Upper lobe of right lung (tissue), 1 donor: ENCODE measurements at places on chromosomes 2 and 18.

DNA sequence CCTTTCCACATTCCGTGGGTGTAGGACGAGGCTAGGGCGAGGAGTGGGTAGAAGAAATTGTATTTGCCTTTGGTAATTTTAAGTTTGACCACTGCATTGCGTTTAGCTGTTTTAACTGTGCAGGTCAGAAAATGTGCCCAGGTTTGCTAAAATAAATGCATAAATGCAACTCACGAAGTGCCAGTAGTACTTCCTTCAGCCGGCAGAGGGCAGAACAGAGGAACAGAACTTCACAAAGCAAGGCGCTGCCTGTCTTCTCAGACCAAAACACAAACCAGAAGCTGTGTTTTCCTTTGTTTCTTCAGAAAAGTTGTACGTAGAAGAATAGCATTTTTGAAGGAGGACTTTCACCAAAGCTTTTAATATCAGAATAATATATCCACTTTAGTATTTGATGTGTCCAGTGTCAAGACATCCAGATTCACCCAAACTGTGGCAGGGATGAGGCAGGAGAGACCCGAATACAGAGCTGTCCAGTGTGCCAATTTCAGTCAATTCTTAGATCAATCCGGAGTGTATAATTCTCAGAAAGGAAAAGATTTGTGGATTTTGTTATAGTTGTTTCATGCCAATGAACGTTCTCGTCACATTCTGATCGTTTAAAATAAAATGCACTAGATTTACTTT, 348.6 kb downstream of the DLGAP1 start:
- no peaks in the 10 kb centered on the region for H3K4me1 ChIP-seq
- no peak overlapping the region for H3K27ac ChIP-seq
- no peaks in the 10 kb centered on the region for H3K27me3 ChIP-seq
- DNase-seq, result no peak
- H3K36me3 ChIP-seq, result no peaks in the 10 kb centered on the region

- H3K27ac ChIP-seq, result peak within 1 kb of the TSS; percentile 85
- peak within 1 kb of the TSS; percentile 57 for H3K4me3 ChIP-seq
- H3K27me3 ChIP-seq, result no peaks in the 10 kb centered on the region
Observed at GRCh38 chr18:31102025-31102684, at the start of gene DSC2. TSS of gene DSC2 (minus strand) at chr18:31102421. CDS start at chr18:31101971, 450 bp downstream.

DNA sequence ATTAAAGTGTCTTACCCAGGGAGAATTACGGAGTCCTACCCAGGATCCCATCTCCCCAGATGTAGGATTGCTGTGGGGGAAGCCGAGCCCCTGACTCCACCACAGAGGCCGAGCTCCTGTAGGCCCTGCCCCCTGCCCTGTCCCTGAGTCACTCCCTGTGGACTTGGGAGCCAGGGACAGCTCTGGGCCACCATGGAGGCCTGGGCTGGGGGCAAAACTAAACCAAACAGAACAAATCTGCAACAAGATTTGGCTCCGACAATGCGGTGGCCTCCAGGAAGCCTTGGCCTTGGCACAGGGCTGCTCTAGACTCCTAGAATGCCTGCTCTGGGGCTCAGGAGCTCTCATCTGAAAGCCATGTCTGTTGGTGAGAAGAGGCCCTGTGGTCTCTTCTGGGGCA, 99.3 kb upstream of the PXDN start:
- H3K27me3 ChIP-seq, result no peaks in the 10 kb centered on the region
- peak; percentile 22 for DNase-seq
- no peaks in the 10 kb centered on the region for H3K4me1 ChIP-seq
- no peak overlapping the region for H3K27ac ChIP-seq
- no peaks in the 10 kb centered on the region for H3K36me3 ChIP-seq
- H3K4me3 ChIP-seq, result no peak overlapping the region

GRCh38 chr2:62469114-62469513, 36.9 kb downstream of the TMEM17 start:
- H3K27ac ChIP-seq, result no peak overlapping the region
- H3K4me1 ChIP-seq, result peaks cover 27% of the 10 kb centered on the region
- no peaks in the 10 kb centered on the region for H3K27me3 ChIP-seq
- H3K4me3 ChIP-seq, result no peak overlapping the region
- no peaks in the 10 kb centered on the region for H3K36me3 ChIP-seq
- DNase-seq, result no peak

DNA sequence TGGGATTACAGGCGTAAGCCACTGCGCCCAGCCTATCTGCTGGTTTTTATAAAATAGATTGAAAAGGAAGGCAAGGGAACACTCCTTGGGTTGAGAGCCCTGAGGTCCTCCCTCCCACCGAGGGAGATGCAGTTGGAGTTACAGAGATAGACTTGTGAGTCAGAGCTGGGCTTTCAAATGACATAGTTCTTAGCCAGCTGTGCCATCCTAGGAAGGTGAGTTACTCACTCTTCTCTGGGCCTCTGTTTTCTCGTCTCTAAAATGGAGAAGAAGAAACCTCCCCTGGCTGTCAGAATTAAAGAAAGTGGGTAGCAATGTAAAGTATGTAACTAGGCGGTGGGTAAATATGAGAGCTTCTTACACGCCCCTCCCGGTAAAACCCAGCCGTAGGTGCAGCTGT, 2.4 kb downstream of the LRRFIP1 start:
- no peaks in the 10 kb centered on the region for H3K27me3 ChIP-seq
- peaks cover 30% of the 10 kb centered on the region for H3K4me1 ChIP-seq
- no peak overlapping the region for H3K4me3 ChIP-seq
- DNase-seq, result no peak
- H3K36me3 ChIP-seq, result no peaks in the 10 kb centered on the region
- no peak overlapping the region for H3K27ac ChIP-seq

GRCh38 chr2:64737547-64737946, 83.8 kb upstream of the SERTAD2 start:
- H3K27me3 ChIP-seq, result no peaks in the 10 kb centered on the region
- H3K36me3 ChIP-seq, result no peaks in the 10 kb centered on the region
- DNase-seq, result no peak
- no peak overlapping the region for H3K27ac ChIP-seq
- no peaks in the 10 kb centered on the region for H3K4me1 ChIP-seq
